Activated CD8-positive, alpha-beta memory T cell treated with anti-CD3 and anti-CD28 coated beads for 4 hours (primary cell): ENCODE measurements at places on chromosomes 1 and 21.

DNA sequence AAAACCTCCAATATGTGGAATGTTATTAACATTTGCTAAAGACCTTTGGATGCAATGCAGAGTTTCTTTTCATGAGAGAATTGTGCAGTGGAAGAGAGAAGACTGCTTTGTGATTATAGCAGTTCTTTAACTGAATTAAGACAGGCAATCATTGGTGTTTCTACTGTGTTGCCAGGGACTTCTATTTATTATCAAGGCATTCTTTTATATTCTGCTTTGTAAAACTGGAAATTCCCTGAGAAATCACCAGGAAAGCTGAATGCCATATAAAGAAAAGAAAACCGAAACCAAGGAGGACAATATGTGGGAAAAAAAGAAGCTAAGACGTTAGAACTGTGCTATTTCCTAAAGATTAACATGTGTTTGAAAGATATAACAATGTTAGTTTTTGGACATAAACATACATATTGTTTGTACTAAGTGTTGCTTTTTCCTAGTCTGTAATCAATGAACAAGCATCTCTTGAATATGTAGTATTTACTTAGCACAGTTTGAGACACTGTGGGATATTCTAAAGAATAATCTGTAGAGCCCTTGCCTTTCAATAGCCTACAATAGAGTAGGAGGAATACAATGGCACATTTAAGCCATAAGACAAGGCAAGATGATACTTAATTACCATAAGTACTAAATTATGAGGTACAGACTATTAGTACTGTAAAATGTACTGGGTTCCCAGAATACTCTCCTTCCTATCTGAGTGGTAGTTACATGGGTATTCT lies 47.1 kb downstream of the EXTL2 start:
- DNase-seq, result no peak

- DNase-seq, result no peak
Observed at GRCh38 chr1:191290441-191290840, 812.8 kb upstream of the BRINP3 start.

DNA sequence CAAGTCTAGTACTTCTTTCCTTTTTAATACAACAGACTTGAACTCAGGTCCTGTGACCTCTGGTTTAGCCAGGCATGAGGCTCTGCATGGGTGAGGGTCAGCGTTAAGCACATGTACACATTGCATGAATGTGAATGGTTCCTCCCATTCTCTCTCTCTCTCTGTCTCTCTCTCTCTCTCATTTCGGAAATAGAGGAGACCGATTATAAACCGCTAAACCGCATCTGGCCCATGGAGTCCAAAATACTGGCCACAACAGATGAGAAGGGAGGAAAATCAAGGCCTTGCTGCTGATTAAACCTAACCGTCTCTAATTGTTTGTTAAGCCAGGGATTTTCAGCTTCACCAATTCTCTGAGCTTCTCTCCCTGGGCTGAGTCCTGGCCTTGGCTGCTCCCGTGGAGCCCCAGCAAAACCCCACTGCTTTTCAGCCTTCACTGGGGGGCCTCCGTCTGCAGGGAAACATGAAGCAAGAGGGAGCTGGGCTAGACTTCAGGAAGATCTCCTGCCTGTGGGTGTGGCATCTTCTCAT lies 6.6 kb downstream of the RSPO1 start:
- DNase-seq, result no peak

DNA sequence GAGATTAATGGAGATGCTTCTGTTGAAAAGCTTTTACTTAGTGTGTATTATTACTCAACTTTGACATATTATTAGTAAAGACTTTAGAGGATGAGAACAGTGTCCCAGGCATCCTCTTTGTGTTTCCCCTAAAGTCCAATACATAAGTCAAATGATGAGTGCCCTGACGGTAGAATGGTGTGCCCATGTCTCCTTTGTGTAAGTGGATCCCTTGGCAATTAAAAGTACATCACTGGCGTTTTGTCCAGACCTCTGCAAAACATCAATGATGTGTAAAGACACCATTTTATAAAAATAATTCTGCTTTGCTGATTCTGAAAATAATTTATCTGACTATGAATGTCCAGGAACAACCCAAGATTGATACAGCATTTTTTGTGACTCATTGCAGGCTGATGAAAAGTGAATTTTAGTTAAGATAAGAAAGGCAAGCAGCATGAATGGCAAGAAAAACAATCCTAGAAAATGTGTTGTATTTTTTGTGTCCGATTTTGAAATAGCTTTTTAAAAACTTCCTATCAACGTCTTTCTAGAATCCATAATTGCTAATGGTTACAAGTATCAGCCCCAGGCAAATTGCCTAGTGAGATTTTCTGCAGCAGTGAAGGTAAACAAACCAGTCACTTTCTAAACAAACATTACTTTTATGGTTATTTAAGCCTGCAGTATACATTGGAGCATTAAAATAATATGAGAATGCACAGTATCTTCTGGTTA lies 251.5 kb downstream of the PTPRC start:
- DNase-seq, result no peak

GRCh38 chr1:54663725-54664124 lies 22.1 kb downstream of the MROH7 start:
- DNase-seq, result no peak

GRCh38 chr1:230171356-230172015 lies 104.4 kb downstream of the GALNT2 start:
- DNase-seq, result no peak

- DNase-seq, result no peak
Observed at GRCh38 chr1:78143152-78143551, 97.4 kb downstream of the GIPC2 start.

GRCh38 chr1:22245726-22246125 lies 102.8 kb upstream of the WNT4 start:
- DNase-seq, result no peak

DNA sequence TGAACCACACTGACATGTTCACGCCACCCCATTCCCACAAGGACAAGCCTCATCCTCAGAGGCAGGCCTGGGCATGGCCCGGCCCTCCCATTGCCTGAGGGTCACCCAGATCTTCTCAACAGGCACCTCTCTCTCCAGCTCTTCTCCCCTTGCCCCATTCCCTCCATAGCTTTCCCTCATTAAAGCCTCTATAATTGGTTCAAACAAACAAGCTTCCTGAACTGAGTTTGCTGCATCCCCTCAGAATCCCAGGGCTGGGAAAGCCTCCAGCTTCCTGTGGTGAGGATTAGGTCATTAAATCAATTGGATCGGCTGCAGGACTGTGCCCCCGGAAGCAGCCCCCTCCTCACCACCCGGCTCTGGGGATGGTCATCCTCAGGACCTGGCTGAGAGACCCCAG lies 18.9 kb downstream of the CTNNBIP1 start:
- DNase-seq, result no peak

GRCh38 chr1:235881930-235882700 lies 15.4 kb upstream of the LYST start:
- no peak for DNase-seq

GRCh38 chr1:210303391-210303790 lies 25.3 kb upstream of the HHAT start:
- DNase-seq, result no peak

DNA sequence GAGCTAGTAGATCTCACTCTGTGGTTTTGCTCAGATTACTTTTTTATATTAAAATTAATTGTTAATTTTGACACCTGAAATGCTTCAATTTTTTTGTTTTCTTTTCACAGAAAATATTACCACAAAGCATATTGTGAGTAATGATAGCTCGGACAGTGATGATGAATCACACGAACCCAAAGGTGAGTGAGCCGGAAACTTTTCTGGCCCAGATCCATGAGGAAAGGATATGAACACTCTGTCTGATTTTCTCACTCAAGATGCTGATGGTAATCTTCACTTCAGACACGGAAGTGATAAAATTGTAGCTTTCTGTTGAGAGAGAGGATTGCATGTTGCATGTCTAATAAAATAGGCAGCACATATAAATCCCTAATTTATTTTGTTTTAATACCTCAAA lies 121.8 kb downstream of the PLA2G4A start:
- DNase-seq, result no peak

GRCh38 chr1:114892194-114892918 lies 37.7 kb downstream of the SYCP1 start:
- DNase-seq, result no peak

- no peak for DNase-seq
Observed at GRCh38 chr1:226581650-226582330, 33.2 kb downstream of the STUM start.

DNA sequence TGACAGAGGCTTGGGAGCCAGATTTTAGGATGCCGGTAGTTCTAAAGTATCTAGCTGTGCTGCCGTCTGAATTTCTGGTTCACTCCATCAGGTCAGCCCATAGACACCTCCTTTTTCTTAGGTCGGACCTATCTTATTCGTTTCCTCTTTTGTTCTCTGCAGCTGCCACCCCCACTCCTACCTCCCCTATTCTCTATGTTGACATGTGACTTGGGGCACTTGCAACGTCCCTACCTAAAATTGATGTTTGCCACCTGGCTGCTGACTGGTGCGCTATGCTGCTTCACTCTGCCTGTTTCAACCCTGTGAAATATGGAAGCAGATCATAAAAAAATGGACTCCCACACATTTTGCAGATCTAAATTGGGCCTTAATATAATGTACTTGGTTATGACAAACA lies 55.3 kb downstream of the PBX1 start:
- DNase-seq, result no peak

- DNase-seq, result no peak
Observed at GRCh38 chr1:222182641-222183040, 365.3 kb downstream of the HHIPL2 start.

DNA sequence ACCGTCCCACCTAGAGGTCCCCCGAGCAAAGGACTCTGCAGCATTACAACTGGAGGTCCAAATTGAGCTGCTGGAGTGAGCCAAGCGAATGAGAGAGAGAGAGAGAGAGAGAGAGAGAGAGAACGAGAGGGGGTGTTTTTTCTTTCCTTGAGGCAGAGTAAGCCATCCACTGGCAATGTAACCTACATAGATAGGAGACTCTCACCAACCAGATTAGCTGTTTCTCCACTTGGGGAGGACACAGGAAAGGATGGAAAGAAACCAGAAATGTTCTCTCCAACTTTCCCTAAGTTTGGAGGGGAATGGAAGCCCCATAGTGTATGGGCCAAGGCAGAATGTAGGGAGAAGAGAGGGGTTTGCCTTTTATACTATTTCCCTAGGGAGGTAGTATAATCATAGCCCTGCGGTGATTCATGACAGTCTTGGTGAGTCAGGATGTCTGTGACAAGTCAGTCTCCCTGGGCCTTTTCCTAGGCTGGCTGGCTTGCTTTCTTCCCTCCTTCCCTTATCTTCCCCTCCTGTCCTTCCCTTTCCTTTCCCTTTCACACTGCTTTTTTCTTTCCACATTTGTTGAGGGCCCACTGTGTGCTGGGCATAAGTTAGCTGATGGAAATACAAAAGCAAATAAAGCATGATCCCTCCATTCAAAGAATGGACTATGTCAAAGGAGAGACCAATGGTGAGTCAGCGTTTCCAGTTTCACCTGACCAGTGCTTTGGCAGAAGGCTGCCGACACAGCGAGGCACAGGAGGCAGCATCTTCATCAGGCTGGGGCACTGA lies 7.1 kb downstream of the FNDC7 start:
- no peak for DNase-seq

- no peak for DNase-seq
Observed at GRCh38 chr1:226203240-226203639, 16.7 kb upstream of the ACBD3 start.

DNA sequence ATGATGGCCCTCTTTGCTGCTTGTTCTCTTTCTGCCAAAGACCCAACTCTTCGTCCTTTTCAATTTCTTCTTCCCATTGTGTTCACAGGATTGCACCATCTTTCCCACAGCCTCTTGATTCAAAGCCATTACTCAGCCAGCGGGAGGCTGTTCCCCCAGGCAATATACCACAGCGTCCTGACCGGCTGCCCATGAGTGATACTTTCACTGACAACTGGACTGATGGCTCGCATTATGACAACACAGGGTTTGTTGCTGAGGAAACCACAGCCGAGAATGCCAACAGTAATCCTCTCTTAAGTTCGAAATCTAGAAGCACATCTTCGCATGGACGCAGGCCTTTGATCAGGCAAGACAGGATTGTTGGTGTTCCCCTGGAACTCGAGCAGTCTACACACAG lies 167.4 kb downstream of the LRRC40 start:
- no peak for DNase-seq

- DNase-seq, result no peak
Observed at GRCh38 chr1:214747050-214747635, 144.1 kb downstream of the CENPF start.

DNA sequence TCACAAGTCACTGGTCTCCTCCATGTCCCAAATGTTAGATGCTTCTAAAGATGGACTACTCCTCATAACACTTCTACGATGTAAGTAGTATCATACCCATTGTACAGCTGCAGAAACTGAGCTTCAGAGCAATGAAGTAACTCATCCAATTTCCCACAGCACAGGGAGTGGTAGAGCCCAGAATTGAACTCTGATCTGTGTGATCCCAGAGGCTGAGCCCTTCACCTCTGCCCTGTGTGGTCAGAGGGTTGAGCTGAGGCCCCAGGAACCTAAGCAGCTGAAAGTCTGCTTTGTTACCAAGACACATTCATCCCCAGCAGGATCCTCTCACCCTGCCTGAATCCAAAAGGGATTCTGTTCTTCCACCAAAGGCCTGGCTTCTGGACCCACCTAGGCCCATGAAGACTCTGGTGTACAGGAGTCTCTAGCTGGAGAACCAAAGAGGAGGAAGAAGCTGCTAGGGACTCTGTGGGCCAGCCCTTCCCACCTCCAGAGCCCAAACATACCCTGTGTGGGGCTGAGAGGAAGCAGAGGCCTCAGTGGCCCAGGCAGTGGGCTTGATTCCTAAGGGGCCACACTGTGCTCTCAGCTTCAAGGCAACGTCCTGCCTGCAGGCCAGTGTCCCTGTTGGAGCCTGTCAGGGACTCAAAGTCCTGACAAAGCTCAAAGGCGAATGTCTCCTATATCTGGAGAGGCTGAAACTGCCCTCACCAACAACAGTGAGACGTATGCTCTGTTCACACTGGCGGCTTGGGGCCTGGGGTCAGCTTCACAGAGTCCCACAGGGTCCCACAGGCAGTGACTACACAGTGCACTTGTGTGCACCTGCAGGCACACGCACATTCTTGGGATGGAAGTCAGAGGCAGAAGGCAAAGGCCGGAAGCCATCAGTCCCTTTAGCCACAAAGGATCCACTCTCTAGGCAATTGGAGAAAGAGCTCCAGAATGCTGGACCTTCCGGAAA lies 40.4 kb upstream of the SLC30A1 start:
- DNase-seq, result no peak

DNA sequence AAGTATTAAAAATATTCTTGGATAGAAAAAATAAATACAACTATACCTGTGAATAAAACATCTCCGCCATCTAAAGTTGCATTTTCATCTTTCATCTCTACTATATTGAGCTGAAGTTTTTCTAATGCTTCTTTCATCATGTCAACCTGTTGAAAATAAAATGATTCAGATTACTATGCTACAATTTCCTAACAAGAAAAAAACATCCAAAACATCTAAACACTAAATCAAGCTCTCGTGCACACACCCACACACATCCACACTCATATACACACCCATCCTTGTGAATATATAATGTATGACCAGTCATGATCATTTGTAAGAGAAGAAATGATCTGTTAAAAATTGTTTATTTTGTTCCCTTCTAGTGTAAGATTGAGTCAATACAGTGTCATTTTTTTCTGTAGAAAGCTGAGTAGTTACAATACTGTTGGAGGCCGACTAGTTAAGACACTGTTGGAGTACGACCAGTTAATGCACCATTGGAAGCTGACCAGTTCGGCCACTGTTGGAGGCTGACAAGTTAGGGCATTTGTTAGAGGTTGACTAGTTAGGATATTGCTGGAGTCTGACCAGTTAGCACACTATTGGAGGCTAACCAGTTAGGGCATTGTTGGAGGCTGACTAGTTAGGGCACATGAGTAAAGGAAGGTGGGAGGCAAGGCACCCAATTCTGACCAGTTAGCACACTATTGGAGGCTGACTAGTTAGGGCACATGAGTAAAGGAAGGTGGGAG lies 82.4 kb upstream of the BCL10 start:
- no peak for DNase-seq
